ENCODE measurements at places on chromosomes 3 and 15.

- no peak for DNase-seq
These were observed 99.1 kb upstream of the SLC6A11 start for GRCh38 chr3:10716964-10717363.

DNA sequence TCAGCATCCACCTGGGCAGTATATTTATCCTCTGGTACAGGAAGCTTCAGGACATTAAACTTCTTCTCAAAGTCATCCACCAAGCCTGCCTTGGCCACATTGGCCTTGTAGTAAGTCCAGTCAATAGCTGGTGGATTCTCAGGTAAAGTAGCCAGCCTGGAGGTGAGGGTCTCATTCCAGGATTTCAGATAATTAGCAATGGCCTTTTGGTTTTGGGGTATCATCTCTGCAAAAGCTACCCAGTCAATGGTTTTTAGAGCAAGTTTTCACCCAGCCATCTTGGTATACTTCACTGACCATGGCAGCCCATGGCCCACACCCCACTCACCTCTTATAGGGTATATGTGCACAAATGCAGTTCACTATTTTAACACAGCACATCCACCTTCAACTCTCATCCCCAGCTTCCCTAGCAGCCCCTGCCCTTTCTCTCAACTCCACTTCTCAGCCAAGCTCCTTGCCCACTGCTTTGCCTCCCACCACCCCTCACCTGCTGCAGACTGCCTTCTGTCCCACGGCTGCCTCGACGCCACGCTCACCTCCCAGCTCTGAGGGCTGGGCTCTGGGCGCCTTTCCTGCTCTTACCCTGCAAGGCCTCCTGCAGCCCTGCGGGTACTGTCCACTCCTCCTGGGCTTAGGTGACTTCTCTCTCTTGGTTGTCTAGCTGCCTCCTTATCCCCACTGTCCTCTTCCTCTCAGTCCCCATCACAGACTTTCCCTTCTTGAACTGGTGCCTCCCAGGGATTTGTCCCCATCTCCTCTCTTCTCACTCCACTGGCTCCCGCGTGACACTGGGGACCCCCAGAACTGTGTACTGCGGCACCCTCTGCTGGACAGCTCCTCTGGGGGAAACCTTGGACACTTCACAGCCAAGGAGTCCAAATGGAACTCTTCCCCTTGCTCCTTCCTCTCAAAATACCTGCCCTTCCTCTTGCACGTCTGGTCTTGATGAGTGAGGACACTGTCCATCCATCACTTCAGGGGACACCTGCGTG lies 1.7 kb upstream of the TGM5 start:
- DNase-seq = no peak

- no peak for DNase-seq
These were observed 32.5 kb downstream of the ANP32A start for GRCh38 chr15:68788264-68788624.

DNA sequence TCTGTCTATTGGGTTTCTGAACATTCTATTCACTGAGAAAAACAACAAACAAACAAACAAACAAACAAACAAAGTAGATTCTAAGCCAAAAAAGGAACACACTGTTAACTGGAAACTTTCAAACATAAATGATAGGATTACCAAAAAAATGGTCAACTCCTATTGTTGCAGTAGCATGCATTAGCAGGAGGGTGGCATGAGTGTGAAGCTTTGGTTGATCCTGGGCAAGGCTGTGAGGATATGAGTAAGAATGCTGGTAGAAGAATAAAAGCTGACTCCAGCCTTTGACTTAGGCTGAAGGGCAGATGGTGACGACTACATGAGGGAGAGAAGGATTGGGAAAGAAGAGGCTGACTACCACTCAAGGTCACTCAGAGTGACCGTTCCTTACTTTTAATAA lies 810.3 kb downstream of the VGLL3 start:
- no peak for DNase-seq

DNA sequence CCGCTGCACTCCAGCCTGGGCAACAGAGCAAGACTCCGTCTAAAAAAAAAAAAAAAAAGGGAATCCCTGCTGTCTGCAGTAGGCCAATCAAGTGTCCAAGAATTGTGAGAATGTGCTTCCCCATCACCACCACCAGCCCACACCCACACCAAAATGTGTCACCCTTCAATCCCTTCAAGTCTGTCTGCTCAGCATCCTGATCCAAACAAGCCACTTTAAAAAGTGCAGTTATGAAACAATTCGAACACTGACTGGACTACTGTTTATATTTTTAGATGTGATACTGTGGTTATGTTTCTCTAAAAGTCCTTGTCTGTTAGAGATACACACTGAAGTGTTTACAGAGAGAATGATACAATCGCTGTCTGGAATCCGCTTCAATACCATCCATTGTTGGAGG lies 78.1 kb upstream of the CGNL1 start:
- no peak for DNase-seq

- no peak for DNase-seq
These were observed 276.7 kb downstream of the ADAMTSL3 start for GRCh38 chr15:83930392-83931212.

DNA sequence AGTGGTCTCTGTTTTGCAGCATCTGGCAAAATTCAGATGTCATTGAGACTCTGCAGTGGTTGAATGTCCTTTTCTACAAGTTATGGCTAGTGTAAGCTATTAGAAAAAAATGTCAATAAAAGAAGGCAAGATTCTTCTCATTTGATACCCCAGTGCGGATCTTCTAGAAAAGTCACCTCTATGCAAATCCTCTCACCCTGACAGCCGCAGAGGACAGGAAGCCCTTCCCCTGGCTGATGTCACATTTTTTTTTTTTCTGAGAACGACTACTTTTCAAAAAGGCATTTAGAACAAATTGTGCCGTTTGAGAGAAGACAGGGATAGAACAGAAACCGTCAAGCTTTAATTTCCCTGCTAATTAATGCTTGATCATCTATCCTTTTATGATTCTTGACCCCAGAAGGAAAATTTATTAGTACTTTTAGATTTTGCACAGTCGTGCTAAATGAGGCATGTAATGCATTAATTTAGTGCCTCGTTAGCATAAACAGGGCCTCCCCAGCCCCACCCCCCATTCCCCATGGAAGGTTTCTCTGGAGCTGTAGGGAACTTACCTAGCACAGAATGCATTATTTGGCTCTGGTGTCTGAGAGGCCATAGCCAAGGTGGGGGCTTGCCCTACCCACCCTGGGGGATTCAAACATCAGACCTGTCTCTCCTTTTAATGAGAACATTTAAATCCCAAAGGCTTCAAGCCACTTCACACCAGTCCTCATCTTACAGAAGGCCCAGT lies 183.8 kb downstream of the OPA1 start:
- no peak for DNase-seq

GRCh38 chr15:70535071-70535954 lies 228.0 kb downstream of the UACA start:
- peak; percentile 33 for DNase-seq

GRCh38 chr3:71186801-71187200 lies 396.7 kb downstream of the FOXP1 start:
- no peak for DNase-seq

GRCh38 chr3:194443901-194444300 lies 42.9 kb downstream of the ATP13A3 start:
- DNase-seq = no peak

GRCh38 chr15:77825252-77825542 lies 192.5 kb upstream of the LINGO1 start:
- no peak for DNase-seq

- no peak for DNase-seq
These were observed 250.6 kb downstream of the MBNL1 start for GRCh38 chr3:152519376-152519775.

DNA sequence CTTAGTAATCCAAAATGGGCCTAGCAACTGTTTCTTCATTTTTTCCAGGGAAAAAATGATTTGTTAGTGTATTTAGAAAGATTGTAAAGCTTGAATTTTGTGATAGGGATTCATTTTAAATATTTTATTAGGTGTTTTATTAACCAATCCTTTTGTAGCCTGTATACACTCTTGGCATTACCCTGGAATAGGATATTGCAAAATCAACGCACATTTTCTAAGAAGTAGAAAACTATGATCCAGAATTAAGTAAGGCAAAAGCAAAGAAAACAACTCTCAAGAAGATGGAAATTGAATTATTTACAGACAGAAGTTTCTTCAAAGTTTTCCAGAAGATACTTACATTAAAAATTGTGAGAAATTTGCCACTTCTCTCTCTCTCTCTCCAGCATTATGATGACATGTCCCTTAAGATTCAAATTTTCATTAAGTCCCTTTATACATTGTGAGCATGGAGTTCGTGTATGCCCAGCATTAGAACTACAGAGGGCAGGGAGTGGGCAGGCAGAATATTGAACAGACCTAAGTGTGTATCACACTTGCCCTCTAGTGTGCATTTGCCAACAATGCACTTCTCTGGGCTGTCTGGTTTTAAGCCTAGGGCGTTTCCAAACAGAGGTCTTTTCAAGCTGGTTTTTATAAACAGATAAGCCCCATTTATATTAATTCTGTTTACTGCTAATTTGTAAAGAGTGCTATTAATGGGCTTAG lies 28.5 kb upstream of the CMSS1 start:
- DNase-seq = peak; percentile 26

GRCh38 chr3:155196131-155197021 lies 97.1 kb downstream of the STRIT1 start:
- DNase-seq = no peak

GRCh38 chr3:114092151-114093015 lies 35.8 kb downstream of the QTRT2 start:
- DNase-seq = no peak

- DNase-seq = no peak
These were observed 285.1 kb upstream of the MANF start for GRCh38 chr3:51099794-51100535.

DNA sequence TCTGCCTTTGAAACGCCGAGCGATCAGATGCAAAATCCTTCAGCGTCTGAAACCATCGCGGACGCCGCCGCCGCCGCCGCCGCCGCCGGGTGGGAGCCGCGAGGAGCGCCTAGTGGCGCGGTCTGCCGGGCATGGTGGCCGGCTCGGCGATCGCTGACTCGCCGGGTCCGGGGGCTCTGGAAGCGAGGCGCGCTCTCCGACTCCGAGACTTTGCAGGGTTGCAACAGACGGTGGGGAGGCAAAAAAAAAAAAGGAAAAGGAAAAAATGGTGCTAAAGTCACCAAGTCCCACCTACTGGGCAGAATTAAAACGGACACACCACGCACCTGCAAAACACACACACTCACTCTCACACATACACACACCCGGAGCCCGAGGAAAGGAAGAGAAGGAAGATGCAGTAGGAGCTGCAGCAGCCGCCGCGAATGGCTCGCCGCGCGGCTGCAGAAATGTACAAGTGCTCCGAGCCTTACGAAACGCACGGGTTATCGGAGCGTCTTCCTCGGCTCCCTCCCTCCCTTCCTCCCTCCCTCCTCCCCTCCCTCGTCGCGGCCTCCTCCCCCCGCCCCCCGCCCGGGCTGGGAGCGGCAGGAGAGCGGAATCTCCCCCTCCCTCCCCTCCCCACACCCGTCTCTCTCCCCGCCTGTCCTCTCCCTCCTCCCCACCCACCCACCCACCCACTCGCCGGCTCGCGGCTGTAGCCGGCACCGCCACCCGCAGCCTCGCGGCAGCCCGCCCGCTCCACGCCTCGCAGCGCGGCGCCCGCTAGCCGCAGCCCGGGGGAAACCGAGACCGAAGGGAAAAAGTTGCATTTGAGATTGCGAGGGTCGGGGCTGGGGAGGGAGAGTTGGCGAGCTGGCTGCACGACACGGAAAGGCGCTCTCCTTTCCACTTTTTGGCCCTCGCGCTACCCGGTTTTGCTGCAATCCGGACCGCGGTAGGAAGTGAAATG lies at the start of gene NTRK3:
NTRK3 (minus strand) TSS at position 461 of the 952 bp plus-strand sequence. CDS start 586 bp downstream, outside the sequence.
- no peak for DNase-seq

- peak; percentile 18 for DNase-seq
These were observed 305.9 kb downstream of the CACNA2D3 start for GRCh38 chr3:54427941-54428871.

- DNase-seq = no peak
These were observed 56.3 kb upstream of the ZNF148 start for GRCh38 chr3:125431391-125431790.

- no peak for DNase-seq
These were observed 40.1 kb downstream of the OXNAD1 start for GRCh38 chr3:16305111-16305541.

DNA sequence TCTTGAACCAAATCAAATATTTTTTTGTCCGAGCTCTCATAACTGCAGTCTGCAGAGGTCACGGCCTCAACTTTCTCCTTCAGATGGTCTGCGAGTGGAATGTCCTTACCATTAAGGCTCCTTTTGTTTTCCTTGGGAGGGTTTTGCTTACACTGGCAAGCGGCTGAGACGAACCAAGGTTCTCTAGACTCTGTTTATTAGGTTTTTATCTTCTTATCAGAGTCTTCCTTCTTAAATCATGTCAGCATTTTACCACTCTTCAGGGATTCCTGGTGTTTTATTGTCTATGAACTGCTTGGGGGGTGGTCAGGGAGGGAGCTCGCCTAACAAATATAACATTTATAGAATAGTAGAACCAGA lies 773.7 kb upstream of the NR2F2 start:
- DNase-seq = no peak

- DNase-seq = no peak
These were observed 37.2 kb downstream of the AADACL2 start for GRCh38 chr3:151770956-151771355.

GRCh38 chr3:135499426-135499825 lies 466.1 kb upstream of the PPP2R3A start:
- DNase-seq = no peak

- DNase-seq = no peak
These were observed 17.2 kb downstream of the TMOD3 start for GRCh38 chr15:51846463-51847230.

GRCh38 chr3:129585949-129586657 lies 20.4 kb downstream of the PLXND1 start:
- DNase-seq = no peak

- DNase-seq = no peak
These were observed 109.5 kb downstream of the SYNPR start for GRCh38 chr3:63387568-63387967.

- peak; percentile 13 for DNase-seq
These were observed 793 bp downstream of the SLC30A4 start for GRCh38 chr15:45521596-45522327.

DNA sequence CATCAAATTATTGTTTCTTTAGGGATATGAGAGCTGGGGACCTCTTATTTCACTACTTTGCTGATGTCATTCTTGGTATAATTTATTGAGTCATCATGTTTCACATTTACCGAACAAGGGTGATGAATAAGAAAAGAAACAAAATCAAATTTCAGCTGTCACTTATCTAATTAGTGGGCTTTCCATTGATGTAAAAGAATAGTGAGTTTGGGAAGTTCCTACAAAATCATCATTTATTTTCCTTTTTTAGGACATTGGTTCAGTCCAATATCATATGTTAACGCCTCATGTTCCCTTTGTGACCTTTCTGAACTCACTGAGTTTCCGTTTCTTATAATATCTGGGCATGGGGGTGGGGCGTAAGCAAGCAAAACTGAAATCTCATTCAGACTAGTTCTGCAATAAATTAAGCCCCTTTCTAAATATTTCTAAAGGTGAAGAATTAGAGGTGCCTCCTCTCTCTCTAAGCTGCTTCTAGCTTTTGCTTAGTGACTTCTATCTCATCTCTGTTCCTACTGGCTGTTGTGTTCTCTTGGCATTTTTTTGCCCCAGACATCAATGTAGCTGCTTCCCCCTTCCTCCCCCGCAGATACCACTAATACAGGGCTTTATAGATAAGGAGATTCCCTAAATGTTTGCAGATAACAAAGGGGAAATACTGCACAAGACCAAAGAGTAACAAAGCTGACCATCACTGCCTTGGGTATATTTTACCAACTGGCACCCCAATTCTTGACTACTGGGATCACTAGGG lies 238.0 kb upstream of the CTNNB1 start:
- no peak for DNase-seq

Data from GM12891 (cell line).